ENCODE measurements at places on chromosomes 11 and 22. TPM values are rescaled to one million over a fixed set of nuclear protein-coding genes. Genes with fewer than 3 reads are reported as not detected.

GRCh38 chr11:13119941-13120520 is 110.9 kb downstream of the RASSF10 start:
- H3K27me3 ChIP-seq: no peaks in the 10 kb centered on the region
- H3K36me3 ChIP-seq: no peaks in the 10 kb centered on the region
- no peak for DNase-seq
- H3K27ac ChIP-seq: no peak overlapping the region
- no peak overlapping the region for H3K4me3 ChIP-seq
- H3K4me1 ChIP-seq: no peaks in the 10 kb centered on the region

- H3K27me3 ChIP-seq: no peaks in the 10 kb centered on the region
- no peak for DNase-seq
- no peak overlapping the region for H3K27ac ChIP-seq
- H3K4me3 ChIP-seq: no peak overlapping the region
These were observed 645.7 kb upstream of the TENM4 start for GRCh38 chr11:80086496-80087055.

The AQP11 gene
- 16.8 TPM for total RNA-seq

The CABP4 gene
- total RNA-seq: 0.94 TPM

- DNase-seq: no peak
- H3K27ac ChIP-seq: no peak overlapping the region
- no peaks in the 10 kb centered on the region for H3K36me3 ChIP-seq
- no peaks in the 10 kb centered on the region for H3K4me1 ChIP-seq
- H3K4me3 ChIP-seq: no peak overlapping the region
- no peaks in the 10 kb centered on the region for H3K27me3 ChIP-seq
These were observed 107.5 kb downstream of the FEZ1 start for GRCh38 chr11:125388611-125389010.

The C11orf86 gene
- 218 TPM for total RNA-seq

DNA sequence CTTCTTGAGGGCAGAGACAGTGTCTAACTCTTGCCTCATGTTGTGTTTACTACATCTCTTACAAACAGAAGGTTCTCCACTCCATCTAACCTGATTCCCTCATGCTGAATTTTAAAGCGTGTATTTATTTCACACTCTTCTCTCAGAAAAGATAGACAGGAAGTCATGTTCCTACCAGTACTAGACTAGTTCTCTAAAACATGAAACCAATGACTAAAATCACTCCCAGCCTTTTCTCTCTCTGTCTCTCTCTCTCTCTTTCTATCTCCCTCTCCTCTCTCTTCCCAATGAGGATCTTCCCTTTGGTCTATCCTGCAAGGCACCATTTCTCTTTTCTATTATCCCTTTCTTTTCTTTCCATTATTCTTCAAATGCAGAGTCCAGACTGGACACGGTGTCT is 391.9 kb upstream of the CADM1 start:
- H3K36me3 ChIP-seq: no peaks in the 10 kb centered on the region
- H3K27ac ChIP-seq: no peak overlapping the region
- H3K4me1 ChIP-seq: no peaks in the 10 kb centered on the region
- no peak overlapping the region for H3K4me3 ChIP-seq
- no peaks in the 10 kb centered on the region for H3K27me3 ChIP-seq
- DNase-seq: no peak

The B3GAT1 gene
- 3.3 TPM for total RNA-seq

The NUMA1 gene
- total RNA-seq: 359 TPM

DNA sequence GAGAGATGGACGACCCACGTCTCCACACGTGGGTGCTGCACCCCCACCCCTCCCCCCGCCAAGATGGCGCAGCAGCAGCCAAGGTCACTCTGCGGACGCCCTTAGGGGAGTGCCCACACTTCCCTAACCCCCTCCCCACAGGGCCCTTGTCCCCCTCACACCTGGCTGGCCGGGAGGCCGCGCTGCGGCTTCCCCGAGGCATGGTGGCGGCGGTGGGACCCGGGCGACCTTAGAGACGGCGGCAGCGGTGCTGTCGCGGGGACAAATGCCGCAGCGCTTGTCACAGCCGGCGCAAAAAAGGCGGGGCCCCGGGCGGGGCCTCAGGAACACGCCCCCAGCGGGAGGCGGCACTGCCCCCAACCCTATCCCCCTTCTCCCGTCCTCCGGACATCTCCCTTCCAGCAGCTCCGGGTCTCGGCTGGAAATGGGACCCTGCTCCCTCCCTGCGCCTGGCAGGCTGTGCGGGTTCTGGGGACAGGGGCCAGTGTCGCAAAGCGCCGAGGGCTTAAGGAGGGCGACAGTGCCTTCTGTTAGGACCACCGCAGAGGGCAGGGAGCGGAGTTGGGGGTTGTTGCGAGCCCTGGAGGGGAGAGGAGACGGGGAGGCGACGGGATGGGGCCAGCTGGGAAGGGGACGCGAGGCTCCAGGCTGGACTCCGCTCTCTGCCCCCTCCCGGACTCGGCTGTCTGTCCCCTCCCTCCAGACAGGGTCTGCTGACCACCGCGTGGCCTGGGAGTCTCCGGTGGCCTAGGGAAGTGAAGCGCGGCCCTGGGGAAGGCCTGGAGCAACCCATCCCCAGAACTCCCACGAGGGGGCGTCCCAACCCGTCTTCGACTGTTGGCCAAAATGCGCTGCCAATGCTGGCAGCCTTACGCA is at the start of gene CHCHD10:
CHCHD10 (minus strand) TSS at position 300 of the 876 bp plus-strand sequence; CDS start at position 202, 98 bp downstream.
- H3K27ac ChIP-seq: peak within 1 kb of the TSS; percentile 94
- H3K4me3 ChIP-seq: peak within 1 kb of the TSS; percentile 77
- peak; percentile 93 for DNase-seq
- H3K4me1 ChIP-seq: no peaks in the 10 kb centered on the region

DNA sequence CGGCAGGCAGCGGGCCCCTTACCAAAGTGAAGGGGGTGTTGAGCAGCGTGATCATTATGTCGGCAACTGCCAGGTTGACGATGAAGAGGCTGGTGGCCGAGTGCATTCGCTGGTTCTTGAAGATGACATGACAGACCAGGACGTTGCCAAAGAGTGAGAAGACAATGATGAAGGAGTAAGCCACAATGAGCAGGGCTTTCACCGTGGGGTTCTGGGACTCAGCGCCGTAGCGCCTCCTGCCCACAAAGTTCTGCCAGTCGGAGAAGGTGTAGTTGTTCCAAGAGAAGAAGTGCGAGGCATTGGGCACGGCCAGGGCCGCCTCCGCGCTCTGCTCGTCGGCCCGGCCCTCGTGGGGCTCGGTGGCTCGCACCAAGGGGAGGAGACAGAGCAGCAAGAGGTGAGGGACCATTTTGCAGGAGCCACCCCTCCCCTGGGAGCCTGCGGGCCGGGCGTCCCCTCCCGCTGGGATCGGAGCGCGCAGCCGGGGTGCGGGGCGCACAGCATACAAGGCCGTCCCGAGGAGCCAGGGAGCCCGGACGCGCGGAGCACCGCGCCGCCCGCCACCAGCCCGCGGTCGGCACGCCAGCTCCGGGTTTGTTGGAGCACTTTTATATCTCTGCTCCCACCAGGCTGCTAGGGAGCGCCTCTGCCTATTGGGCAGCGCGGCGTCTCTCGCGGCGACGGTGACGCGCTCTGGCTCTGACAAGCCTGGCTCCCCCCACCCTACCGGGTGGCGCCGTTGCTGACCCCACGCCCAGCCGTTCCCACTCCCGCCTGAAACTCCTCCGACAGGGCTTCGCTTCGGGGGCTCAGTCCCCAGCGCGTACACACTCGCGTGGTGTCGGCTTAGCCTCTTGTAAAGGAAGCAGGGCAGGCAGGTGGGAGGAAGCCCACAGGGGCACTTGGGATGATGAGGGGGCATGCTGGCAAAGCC is at the start of gene GPR83:
GPR83 (minus strand) TSS at position 581 of the 934 bp plus-strand sequence; CDS start at position 409, 172 bp downstream.
- no peak within 1 kb of the TSS for H3K27ac ChIP-seq
- DNase-seq: no peak
- H3K4me3 ChIP-seq: peak within 1 kb of the TSS; percentile 40
- no peaks in the 10 kb centered on the region for H3K36me3 ChIP-seq
- H3K4me1 ChIP-seq: no peaks in the 10 kb centered on the region
- H3K27me3 ChIP-seq: no peaks in the 10 kb centered on the region

DNA sequence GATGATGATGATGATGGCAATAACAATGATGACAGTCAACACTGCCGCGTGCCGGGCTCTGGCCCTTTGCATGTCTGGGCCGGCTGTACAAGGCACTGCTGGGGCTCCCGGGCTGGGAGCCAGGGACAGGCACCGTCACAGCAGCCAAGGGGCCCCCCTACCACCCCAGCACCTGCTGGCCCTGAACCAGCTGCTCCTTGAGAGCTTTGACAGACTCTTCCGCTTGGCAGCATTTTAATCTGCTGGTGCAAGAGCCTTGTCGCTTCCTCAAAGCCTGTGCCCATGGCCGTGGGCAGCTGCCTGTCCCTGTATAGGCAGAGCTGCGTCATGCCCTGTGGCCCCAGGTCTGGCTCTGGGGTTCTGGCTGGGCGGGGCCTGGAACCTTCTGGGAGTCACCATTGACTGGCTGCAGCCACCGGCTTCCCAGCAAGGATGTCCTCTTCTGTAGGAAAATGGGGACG is 12.9 kb upstream of the MUC6 start:
- no peak overlapping the region for H3K27ac ChIP-seq
- no peak overlapping the region for H3K4me3 ChIP-seq
- H3K36me3 ChIP-seq: no peaks in the 10 kb centered on the region
- no peaks in the 10 kb centered on the region for H3K27me3 ChIP-seq
- H3K4me1 ChIP-seq: peaks cover 28% of the 10 kb centered on the region

- no peak for DNase-seq
- peak overlapping the region; percentile 88 for H3K4me3 ChIP-seq
- peaks cover 27% of the 10 kb centered on the region for H3K4me1 ChIP-seq
- H3K36me3 ChIP-seq: no peaks in the 10 kb centered on the region
- no peaks in the 10 kb centered on the region for H3K27me3 ChIP-seq
These were observed 1.4 kb downstream of the USP47 start for GRCh38 chr11:11843211-11843621.

The GLYAT gene
- not detected for total RNA-seq

GRCh38 chr11:33062137-33062536 is 22.8 kb downstream of the TCP11L1 start:
- no peak overlapping the region for H3K4me3 ChIP-seq
- no peak overlapping the region for H3K27ac ChIP-seq
- no peak for DNase-seq
- no peaks in the 10 kb centered on the region for H3K36me3 ChIP-seq

GRCh38 chr11:109648804-109649203 is 226.8 kb downstream of the C11orf87 start:
- DNase-seq: no peak
- no peaks in the 10 kb centered on the region for H3K36me3 ChIP-seq
- no peaks in the 10 kb centered on the region for H3K4me1 ChIP-seq
- H3K27me3 ChIP-seq: no peaks in the 10 kb centered on the region
- no peak overlapping the region for H3K4me3 ChIP-seq
- no peak overlapping the region for H3K27ac ChIP-seq

GRCh38 chr11:84905411-84905810 is 721.7 kb downstream of the DLG2 start:
- H3K4me3 ChIP-seq: no peak overlapping the region
- DNase-seq: no peak
- no peak overlapping the region for H3K27ac ChIP-seq
- no peaks in the 10 kb centered on the region for H3K27me3 ChIP-seq
- H3K4me1 ChIP-seq: no peaks in the 10 kb centered on the region
- H3K36me3 ChIP-seq: no peaks in the 10 kb centered on the region

DNA sequence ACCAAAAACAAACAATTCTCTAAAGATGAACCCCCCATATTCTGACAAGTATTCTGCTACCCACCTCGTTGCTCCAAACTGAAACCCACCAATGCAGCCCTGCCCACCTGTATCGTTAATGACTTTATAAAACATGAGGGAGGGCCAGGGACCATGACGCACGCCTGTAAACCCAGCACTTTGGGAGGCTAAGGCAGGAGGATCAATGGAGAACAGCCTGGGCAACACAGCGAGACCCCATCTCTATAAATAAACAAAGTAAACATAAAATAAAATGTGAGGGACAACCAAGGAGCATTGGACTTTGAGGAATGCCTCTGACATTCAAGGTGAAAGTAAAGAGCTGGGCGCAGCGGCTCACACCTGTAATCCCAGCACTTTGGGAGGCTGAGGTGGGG is 39.8 kb upstream of the ATXN10 start:
- H3K4me1 ChIP-seq: no peaks in the 10 kb centered on the region
- no peak for DNase-seq
- no peak overlapping the region for H3K4me3 ChIP-seq
- H3K27ac ChIP-seq: no peak overlapping the region

DNA sequence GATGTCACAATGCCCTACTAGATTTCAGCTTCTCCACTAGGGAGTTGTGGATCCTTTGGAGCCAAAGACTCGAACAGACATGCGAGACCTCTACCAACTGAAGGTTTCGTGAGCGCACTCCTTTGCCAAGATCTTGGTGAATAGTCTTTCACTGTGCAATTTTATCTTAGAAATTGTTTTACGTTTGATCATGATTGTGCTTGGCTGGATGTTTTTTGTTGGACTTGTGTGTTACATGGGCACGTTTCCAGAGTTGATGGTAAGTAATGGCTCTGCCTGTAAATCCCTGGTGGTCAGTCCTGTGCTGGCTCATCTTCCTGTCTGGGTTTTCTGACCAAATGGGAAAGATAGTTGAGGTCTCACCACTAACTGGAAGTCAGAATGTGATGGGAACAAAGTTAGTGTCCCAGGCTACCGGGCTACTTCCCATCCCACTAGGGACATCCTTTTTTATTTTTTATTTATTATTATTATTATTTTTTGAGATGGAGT is at the start of gene MISFA:
MISFA (plus strand) TSS at position 51 of the 492 bp plus-strand sequence; CDS start at position 191, 140 bp downstream.
- no peaks in the 10 kb centered on the region for H3K4me1 ChIP-seq
- DNase-seq: no peak
- no peaks in the 10 kb centered on the region for H3K36me3 ChIP-seq
- no peak within 1 kb of the TSS for H3K4me3 ChIP-seq
- H3K27ac ChIP-seq: no peak within 1 kb of the TSS
- H3K27me3 ChIP-seq: no peaks in the 10 kb centered on the region

- no peak for DNase-seq
- H3K4me1 ChIP-seq: no peaks in the 10 kb centered on the region
- no peak overlapping the region for H3K4me3 ChIP-seq
- H3K36me3 ChIP-seq: no peaks in the 10 kb centered on the region
- H3K27me3 ChIP-seq: no peaks in the 10 kb centered on the region
- no peak overlapping the region for H3K27ac ChIP-seq
These were observed 507.4 kb upstream of the FAT3 start for GRCh38 chr11:91717169-91717568.

The SLC25A45 gene
- 38.0 TPM for total RNA-seq

DNA sequence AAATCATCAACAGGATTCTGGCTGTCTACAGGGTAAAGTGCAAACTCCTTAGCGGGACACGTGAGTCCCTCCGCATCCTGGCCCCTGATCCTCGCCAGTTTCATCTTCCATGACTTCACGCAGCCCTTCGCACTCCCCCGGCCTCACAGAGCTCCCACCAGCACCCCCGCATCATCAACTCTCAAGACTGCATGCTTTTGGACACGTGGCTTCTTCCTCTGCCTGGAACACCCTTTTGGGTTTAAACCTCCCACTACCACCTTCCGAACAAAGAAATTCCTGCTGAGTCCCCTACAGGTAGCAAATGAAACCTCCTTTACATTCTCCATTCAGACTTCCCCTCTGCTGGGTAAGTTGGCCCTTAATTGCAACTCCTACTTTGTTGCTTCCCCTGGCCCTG is 12.6 kb upstream of the EIF3M start:
- no peaks in the 10 kb centered on the region for H3K36me3 ChIP-seq
- H3K27me3 ChIP-seq: no peaks in the 10 kb centered on the region
- no peaks in the 10 kb centered on the region for H3K4me1 ChIP-seq
